B cell (primary cell): ENCODE measurements at places on chromosomes 5 and 9. TPM values are rescaled to one million over a fixed set of nuclear protein-coding genes. Genes with fewer than 3 reads are reported as not detected.

DNA sequence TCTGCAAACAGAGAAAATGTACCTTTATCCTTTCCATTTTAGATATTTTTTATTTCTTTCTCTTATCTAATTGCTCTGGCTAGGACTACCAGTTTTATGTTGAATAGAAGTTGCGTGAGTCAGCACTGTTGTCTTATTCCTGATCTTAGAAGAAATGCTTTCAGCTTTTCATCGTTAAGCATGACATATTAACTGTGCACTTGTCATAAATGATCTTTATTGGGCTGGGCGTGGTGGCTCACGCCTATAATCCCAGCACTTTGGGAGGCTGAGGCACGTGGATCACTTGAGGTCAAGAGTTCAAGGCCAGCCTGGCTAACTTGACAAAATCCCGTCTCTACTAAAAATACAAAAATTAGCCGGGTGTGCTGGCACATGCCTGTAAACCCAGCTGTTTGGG lies 8.2 kb upstream of the ECM2 start:
- DNase-seq, result no peak

DNA sequence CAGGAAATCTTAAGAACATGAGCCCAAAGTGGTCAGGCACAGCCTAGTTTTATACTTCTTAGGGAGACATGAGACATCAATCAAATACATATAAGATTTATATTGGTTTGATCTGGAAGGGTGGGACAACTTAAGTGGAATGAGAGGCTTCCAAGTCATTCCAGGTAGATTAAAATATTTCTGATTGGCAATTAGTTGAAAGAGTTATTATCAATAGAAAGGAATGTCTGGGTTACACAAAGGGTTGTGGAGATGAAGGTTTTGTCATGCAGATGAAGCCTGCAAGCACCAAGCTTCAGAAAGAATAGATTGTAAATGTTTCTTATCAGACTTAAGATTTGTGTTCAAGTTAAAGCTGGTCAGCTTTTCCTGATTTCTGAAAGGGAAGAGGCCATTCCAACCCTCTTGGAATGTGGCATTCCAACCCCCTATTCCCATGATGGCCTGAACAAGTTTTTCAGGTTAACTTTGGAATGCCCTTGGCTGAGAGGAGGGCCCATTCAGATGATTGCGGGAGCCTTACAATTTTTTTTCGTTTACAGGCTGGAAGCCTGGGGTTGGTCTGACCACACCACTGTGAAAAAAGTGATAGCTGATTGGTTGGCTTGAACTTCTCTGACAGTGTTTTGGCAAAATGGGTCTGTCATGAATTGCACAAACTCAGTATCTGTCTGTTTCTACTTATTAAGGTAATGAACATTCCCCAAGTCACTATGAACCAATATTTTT lies 245.6 kb upstream of the RAI14 start:
- DNase-seq, result no peak

Gene SEMA5A
- total RNA-seq, result not detected in 2 replicates

GRCh38 chr5:78887384-78888118 lies 97.6 kb downstream of the ARSB start:
- peak; percentile 67 for DNase-seq

Gene SV2C
- total RNA-seq, result 0.07 TPM in 1 of 2 replicates, not detected in the other

- no peak for DNase-seq
These were observed 54.4 kb downstream of the ITGA1 start for GRCh38 chr5:52842111-52842510.

DNA sequence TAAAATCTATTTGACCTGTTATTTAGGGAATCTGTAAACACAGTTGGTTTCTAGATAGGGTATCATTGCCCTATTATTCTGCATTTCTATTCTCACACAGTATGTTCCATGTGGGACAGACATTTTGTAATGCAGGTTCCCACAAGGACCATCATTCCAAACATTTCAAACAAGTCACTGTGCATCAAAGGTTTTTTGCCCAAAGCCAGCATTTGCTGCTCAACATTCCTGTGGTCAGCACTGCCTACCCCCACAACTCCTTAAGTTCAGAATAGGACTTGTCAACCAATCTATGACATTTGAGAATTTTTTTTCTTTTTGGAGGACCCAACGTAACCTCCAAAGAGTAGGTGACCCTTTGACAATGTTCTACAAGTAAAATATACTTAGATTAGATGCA lies 95.7 kb downstream of the LPAR1 start:
- DNase-seq, result no peak

GRCh38 chr5:57795203-57795602 lies 312.6 kb upstream of the ACTBL2 start:
- DNase-seq, result no peak

Gene SHOC1
- not detected in 2 replicates for total RNA-seq

DNA sequence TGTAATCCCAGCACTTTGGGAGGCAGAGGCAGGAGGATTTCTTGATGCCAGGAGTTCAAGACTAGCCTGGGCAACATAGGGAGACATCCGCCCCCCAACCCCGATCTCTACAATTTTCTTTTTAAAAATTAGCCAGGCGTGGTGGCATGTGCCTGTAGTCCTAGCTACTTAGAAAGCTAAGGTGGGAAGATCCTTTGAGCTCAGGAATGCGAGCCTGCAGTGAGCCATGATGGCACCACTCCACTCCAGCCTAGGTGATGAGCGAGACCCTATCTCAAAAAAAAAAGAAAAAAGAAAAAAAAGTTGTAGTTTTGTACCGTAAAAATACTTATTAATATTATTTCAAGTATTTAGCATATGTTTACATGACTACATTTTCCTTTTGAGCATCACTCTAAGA lies 29.3 kb downstream of the TSSK1B start:
- DNase-seq, result no peak

DNA sequence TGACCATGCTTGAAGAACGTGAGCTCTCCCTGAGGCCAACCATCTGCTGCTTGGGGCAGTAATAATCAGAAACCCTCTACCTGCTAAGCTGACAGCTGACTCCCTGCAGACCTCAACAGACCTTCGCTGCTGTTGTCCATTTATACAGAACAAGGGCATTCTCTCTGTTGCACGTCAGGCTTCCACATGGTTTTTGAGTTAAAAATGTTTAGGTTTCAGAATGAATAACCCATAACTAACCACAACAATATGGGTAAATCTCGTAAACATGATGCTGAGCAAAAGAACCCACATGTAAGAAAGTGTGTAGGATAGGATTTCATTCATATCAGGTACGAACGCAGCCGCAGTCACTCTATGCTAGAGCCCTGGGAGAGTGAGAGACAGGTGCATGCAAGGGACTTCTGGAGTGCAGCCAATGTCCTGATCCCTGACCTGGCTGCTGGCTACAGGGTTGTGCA lies 348.5 kb downstream of the MED10 start:
- DNase-seq, result no peak

- no peak for DNase-seq
These were observed 107.5 kb downstream of the FRMD3 start for GRCh38 chr9:83430681-83431080.

DNA sequence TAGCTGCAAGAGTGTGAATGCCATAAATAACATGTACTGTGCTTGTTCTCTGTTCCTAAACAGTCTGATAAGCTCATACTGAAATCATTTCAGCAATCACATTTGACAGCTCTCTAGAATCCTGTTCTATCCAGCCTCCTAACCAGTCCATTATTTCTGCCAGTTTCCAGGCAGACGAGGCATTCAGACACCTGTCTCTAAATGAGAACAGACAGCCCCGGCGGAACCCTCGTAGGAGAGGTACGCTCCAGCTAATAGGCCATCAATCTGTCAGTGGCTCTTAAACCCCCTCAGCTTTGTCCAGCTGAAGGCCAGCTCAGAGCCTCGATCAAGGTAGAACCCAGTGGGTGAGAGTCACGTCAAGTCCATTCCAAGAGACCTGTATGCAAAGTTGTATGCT lies 272.3 kb downstream of the GLIS3 start:
- no peak for DNase-seq

Gene CEP72
- 30.0 and 32.9 TPM in 2 replicates for total RNA-seq

- DNase-seq, result no peak
These were observed 2073.7 kb upstream of the ACO1 start for GRCh38 chr9:30310711-30311110.

DNA sequence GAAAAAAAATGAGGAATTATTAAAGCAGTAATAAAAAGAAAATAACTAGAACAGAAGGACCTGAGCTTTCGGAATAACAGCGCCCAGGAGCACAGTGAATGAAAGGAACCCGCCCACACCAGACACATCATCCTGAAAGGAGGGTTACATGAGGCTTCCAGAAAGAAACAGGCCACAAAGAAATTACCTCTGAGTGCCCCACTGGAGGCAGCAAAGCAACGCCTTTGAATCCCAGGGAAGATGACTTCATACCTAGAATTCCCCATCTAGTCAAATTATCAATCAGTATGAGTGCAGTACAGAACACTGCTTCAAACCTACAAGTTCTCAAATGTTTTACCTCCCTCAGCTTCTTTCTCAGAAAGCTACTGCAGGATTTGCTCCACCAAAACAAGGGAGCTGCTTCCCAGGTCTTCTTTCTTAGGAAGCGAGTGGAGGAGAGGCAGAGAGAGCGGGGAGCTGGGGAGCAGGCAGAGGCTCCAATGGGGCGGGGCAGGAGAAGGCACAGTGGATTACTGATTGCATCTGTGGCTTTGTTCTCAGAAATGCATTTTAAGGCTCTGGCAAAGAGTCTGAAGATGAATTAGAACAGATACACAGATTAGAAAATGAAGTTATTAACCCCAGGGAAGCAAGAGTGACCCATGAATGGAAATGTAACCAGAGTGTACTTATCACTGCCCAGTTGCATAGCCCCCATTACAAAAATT lies 87.1 kb downstream of the SEMA4D start:
- no peak for DNase-seq

- no peak for DNase-seq
These were observed 159.3 kb upstream of the TLX3 start for GRCh38 chr5:171149772-171150171.
